ENCODE measurements at places on chromosomes 13 and 19.

DNA sequence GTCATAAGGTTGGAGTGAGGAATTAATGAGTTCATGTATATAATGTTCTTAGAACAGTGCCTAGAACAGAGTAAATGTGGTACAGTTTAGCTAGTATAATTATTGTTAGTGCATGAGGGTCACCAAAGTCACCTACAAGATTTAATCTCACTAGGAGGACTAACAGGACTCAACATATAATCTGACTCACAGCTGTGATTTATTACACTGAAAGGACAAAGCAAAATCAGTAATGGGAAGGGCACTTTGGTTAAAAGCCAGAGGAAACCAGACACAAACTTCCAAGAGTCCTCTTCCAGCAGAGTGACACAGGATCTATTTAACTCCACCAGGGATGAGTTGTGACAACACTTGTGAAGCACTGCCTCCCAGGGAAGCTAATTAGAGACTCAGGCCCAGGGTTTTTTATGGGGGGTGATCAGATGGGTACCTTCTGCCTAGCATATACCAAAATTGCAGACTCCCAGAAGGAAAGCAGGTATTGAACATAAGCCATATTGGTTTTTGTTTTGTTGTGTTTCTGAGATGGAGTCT, 341.2 kb upstream of the DACH1 start:
- no peak for DNase-seq

DNA sequence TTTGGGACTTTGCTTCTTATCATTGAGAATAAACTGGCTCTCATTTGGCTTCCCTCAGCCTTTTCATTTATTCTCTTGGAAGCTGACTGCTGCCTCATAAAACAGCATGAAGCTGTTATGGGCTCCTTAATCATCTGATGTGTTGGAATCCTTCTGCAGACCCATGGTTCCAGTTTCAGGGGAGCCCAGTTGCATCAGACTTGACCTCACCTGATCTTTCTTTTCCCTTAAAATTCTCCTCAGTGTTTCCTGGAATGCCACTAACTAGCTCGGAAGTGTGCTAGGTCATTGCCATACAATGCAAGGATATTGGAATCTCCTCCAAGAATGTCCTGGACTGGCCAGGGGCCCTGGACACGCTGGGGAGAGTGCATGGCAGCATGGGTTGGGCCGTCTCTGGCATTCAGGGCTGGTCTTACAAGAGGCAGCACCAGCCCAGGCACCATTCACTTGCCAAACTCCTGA, 158.7 kb downstream of the FLT1 start:
- DNase-seq, result no peak

- DNase-seq, result no peak
Observed at GRCh38 chr13:99093997-99094396, 106.7 kb upstream of the UBAC2 start.

DNA sequence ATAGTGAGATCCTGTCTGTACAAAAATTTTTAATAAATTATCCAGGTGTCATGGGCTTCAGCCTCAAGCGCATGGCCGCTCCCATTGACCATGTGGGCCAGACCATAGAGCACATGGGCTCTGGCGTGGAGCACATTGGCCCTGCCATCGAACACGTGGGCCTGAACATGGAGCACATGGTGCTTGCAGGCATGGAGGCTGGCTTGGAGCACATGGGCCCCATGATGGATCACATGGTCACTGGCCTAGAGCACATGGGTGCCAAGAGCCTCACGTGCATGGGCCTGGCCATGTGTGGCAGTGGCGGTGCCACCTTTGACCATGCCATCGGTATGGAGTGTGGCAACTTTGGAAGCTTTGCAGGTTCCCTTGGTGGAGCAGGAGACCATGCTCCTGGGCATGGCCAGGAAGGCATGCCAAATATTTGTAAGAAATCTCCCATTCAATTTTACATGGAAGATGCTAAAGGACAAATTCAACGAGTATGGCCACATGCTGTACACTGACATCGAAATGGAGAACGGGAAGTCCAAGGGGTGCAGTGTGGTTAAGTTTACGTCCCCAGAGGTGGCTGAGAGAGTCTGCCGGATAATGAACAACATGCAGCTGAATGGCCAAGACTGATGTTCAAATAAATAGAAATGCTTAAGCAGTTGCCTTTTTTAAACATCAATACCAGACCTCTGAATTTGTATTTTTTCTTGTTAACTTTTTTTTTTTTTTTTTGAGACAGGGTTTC, 21.3 kb upstream of the SLC1A5 start:
- DNase-seq, result no peak

DNA sequence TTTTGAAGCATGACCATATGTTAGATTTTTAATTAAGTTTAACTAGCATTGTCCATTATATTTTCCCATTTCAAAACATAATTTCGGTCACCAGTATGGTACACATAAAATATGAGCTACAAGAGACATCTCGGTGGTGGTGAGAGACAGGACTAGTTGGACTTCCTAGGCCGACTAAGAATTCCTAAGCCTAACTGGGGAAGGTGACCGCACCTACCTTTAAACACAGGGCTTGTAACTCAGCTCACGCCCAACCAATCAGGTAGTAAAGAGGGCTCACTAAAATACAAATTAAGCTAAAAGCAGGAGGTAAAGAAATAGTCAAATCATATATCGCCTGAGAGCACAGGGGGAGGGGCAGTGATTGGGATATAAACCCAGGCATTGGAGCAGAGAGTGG, 22.9 kb downstream of the DNAJC15 start:
- no peak for DNase-seq

- DNase-seq, result no peak
Observed at GRCh38 chr19:21109116-21109515, 27.1 kb downstream of the ZNF714 start.

DNA sequence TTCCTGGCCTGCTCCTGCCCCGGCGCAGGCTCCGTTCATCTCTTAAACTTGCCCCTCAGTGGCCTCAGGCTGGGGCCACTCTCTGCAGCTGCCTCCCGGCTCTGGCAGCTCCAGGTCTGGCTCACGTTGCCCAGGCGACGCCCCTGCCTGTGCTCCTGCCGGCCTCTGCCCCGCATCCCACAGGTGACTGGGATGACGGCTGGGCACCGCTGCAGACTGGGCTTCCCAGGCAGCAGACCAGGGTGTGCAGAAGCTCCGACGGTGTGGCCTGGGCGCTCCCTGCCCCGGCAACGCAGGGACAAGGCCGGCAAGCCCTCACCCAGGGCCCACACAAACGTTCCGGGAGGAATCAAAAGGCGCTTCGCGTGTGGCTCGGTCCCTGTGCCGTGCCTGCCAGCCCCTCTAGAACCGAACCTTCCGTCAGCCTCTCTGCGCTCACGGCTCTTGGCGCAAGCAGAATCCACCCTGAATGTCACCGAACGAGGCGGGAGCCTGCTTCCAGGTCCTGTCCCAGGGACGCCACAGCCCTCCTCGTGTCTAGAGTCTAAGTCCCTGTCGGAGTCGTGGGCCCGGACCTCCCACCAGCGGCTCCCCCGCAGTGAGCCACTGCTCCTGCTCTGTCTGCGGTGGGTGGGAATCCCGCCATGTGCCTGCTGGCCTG, 64.8 kb downstream of the MLLT1 start:
- DNase-seq, result no peak

- DNase-seq, result no peak
Observed at GRCh38 chr13:97116754-97117153, 105.4 kb upstream of the MBNL2 start.

GRCh38 chr19:29714953-29715700, at the start of gene C19orf12:
C19orf12 (minus strand) TSS chr19:29715261; CDS start chr19:29708413, 6,848 bp downstream.
- DNase-seq, result peak; percentile 38
